Bone marrow (tissue), 2 donors: ENCODE measurements at places on chromosomes 5 and 9.

GRCh38 chr5:157085930-157086329 lies 22.9 kb downstream of the HAVCR2 start:
- no peak for DNase-seq

- no peak for DNase-seq
Observed at GRCh38 chr9:79692857-79693571, 121.2 kb downstream of the TLE4 start.

GRCh38 chr9:132116583-132116982 lies 36.9 kb upstream of the MED27 start:
- no peak for DNase-seq

DNA sequence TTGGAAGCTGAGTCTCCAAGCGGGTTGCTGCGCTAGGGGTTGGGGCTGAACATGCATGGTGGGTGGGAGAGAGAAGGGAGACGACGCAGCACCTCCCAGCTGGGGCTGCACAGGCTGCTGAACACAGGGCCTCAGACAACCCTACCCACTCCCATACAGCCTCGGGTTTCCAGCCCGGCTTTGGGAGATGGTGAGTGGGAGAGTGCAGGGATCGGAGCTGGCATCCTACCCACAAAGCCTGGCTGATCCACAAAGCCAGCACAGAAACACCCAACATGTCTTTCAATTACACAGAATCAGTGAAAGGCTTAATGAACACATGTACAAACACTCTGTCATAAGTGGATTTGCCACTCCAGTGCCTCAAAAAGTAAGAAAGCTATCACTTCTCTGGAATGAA lies 64.8 kb downstream of the NSG2 start:
- DNase-seq: no peak

DNA sequence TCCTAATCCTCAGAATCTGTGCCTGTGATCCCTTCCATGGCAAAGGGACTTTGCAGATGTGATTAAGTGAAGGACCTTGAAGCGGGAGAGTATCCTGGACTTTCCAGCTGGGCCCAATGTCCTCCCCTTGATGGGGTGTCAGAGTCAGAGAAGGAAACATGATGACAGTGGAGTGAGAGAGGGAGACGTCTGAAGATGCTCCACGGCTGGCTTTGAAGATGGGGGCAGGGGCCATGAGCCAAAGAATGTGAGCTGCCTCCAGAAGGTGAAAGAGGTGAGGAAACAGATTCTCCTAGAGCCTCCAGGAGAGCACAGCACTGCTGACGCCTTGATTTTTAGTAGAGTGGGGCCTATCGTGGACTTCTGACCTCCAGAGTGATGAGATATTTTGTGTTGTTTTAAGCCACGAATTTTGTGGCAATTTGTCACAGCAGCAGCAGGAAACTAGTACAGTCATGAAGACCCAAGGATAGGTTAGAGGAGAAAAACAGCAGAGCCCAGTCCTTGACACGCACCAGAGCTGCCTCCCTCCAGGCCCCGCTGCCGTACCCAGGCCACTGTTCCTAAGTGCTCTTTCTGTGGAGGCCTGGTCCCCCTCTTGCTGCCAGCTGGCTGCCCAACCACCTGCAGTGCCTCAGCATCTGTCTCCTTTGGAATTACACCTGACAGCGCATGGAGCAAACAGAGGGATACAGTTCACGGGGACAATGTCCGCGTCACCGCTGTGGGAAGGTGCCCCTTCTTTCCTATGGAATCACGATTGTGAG lies 78.1 kb downstream of the MACROH2A1 start:
- DNase-seq: no peak

GRCh38 chr9:137034039-137034708 lies 2.3 kb upstream of the FUT7 start:
- DNase-seq: peak; percentile 69

- no peak for DNase-seq
Observed at GRCh38 chr5:6365142-6365976, 13.0 kb downstream of the MED10 start.

DNA sequence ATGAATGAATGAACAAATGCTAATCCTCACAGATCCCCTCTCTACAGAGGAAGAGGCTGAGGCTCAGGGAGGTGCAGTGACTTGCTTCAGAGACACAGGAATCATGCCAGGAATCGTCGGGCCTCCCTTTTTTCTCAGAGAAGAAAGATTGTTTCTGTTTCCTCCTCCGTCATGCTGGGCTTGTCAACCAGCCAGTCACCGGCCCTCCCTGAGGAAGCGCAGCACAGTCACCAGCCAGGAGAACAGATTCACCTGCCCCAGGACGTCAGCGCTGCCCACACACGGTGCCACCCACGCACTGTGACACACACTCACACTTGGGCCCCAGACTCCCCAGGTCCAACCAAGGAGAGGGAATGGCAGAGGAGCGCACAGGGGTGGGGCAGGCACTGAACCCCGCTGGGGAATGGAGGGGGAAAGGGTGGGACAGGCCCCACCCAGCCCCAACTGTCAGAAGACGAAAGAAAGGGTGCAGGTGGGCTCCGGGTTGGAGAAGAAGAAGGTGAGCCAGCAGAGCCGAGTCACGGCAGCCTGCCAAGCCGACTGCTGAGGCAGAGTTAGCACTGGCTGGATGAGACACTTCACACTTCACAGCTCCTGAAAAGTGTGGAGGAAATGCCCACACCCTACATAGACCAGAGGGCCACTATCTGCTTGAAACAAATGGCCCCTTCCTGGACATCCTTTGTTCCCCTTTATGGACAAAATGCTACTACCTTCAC lies 13.8 kb upstream of the ERGIC1 start:
- no peak for DNase-seq
